Stimulated activated CD8-positive, alpha-beta memory T cell treated with anti-CD3 and anti-CD28 coated beads, Interleukin-4, amount 100 ng/mL, for 1 hour (primary cell): ENCODE measurements at places on chromosomes 5 and 9.

DNA sequence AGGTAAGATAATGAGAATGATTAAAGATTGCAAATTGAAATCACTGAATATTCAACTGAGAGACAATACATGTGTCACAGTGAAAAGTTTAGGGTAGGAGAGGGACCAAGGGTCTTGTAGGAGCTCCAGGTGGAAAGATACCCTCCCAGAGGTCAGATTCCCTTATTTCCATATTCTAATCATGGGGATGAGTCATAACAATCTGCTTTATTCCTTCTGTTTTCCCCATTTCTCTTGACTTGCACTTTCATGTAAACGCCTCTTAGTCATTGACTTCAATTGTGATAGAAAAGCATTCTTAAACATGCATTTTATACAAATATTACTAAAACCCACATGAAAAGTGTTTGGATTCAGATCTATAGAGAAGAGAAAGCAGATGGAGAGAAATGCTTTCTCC lies 81.3 kb upstream of the CTSL start:
- DNase-seq: no peak

- DNase-seq: no peak
Observed at GRCh38 chr9:131525643-131526565, 5.2 kb downstream of the UCK1 start.

DNA sequence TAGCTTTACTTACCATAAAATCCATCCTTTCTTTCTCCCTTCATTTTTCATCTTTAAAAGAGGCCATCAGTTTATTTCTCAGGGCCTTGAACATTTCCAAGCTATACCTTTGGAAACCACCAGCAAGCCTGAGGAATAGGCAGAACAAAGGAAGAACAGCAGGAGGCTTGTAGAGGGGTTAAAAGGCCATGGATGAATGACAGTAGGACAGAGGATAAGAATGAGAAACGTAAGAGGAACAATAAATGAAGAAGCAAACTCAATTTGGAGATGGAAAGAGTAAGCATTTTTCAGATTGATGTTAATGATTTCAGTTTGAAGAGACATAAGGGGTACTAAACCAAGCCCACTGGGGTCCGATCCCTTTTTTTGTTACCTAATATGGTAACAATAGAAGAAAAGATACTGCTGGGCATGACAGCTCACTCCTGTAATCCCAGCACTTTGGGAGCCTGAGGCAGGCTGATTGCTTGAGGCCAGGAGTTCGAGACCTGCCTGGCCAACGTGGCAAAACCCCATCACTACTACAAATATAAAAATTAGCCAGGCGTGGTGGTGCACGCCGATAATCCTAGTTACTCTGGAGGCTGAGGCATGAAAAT lies 106.6 kb upstream of the NMUR2 start:
- no peak for DNase-seq

DNA sequence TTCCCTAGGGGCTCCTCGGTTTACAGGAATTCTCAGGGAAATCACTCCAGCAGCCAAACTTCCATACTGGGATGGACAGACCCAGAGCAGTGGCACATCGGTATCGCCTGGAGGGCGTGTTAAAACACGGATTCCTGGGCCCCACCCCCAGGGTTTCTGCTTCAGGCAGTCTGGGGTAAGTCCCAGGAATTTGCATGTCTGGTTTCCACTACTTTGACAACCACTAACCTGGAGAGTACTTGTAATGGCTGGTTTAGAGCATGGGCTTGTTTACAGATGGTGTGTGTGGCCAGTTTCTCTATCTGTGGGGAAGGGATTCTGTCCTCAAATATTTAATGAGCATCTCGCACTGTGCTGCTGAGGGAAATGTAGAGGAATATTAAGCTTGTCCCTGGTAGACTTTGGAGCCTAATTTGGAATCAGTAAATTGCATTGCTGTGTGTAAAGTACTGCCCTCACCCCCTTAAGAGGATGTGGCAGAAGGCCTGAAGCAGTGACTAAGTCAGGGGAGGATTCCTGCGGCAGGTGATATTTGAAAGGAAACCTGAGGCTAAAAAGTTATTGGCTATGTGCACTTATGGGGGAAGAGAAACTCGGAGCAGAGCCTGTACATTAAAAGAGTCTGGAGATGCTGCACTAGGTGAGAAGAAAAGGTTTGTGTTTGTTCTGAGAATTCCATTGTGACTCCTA lies 18.6 kb upstream of the TJP2 start:
- DNase-seq: no peak

DNA sequence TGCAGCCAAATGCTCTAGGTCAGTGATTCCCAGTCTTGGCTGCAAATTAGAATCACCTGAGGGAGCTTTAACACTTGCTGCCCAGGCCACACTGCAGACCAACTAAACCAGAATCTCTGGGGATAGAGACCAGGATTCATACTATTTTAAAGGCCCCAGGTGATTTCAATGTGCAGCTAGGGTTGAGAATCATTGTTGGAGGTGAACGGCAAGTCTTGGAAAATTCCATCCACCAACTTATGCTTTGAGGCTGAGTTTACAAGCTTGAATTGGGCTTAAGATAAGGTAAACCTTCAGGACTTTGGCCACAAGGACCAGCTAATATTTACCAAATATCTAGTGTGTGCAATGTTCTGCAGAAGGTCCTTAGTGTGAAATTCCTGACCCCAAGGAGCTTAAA lies 27.5 kb downstream of the SLIT3 start:
- DNase-seq: no peak

DNA sequence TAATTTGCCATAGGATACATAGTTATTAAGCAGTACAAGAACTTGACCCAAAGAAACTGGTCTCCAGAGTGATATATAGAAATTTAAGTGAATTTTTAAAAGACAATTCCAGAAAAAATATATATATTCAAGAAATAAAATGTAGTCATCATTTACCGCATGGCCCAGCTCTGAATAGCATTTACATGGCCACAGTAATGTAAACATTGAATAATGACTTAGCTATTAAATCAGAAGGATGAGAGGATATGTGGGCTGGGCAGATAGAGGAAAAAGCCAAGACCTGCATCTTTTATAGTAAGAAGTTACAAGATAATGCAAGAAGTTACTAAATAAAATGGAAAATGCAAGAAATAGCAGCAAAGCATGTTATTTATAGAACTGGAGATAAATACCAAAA lies 405.2 kb upstream of the WWC1 start:
- DNase-seq: no peak

GRCh38 chr5:1445313-1445688 lies at the start of gene SLC6A3:
Gene SLC6A3, minus strand, starts transcription at chr5:1445440. Its CDS starts 2,243 bp downstream, at chr5:1443197.
- no peak for DNase-seq

DNA sequence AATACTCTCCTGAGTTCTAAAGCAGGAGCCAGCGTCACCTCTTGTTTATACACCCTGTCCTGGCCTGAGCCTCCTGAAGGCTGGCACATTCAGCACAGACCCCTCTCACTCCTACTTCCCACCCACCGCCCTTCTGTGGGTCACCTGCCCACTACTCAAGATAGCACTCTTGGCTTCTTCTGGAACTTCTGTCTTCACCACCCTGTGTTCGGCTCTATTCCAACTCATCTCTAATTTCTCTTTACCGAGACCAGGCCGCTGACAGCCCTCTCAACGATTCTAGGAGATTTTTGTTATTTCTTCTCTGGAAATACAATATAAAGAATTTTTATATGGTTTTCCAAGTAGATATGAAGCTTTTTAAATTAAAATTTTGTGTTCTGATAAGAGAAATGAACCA lies 57.4 kb downstream of the IRF1 start:
- no peak for DNase-seq

- no peak for DNase-seq
Observed at GRCh38 chr5:141431286-141431685, 979 bp downstream of the PCDHGA12 start.

DNA sequence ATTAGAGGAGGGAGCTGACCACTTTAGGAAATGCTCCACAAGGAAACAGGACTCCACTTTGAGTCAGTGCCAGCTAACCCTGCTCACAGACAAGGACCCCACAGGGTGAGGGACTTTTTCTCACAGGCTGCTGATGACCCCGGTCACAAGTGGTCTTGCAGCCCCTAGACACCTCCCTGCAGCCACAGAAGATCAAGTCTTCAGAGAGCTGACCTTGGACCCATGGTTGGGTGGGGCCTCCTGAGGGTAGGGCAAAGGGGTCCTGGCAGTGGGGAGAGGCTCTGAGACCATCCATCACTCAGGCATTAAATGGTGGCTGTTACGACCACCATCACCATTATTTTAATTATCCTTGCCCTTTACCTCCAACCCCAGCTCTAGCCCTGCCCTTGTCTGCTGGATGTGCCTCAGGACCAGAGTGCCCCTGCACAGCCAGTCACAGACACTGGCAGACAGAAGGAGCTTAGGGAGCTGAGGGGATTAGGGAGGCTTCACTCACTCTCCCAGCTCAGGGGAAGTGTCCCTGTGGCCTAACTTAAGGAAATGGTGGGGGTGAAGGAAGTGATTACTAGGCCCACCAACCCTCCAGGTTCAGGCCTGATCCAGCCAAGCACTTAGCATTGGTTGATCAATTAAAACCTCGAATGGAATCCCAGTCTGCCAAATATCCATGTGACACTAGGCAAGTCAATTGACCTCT lies 1.6 kb downstream of the ACSL6 start:
- DNase-seq: no peak

- no peak for DNase-seq
Observed at GRCh38 chr9:75069171-75069570, 18.8 kb downstream of the NMRK1 start.

- DNase-seq: no peak
Observed at GRCh38 chr9:89885156-89885555, 280.3 kb downstream of the GADD45G start.

DNA sequence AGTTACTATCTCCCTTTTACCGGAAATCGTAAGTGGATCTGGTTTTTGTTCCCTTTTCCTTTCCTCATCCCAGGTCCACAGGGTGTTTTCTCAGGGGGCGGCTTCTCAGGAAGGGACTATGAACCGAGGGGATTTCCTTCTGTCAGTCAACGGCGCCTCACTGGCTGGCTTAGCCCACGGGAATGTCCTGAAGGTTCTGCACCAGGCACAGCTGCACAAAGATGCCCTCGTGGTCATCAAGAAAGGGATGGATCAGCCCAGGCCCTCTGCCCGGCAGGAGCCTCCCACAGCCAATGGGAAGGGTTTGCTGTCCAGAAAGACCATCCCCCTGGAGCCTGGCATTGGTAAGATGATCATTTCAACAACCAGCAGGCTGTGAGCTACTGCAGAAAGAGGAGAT lies 75.8 kb downstream of the GOLPH3 start:
- DNase-seq: no peak

GRCh38 chr9:89701221-89701798 lies 96.5 kb downstream of the GADD45G start:
- DNase-seq: no peak

DNA sequence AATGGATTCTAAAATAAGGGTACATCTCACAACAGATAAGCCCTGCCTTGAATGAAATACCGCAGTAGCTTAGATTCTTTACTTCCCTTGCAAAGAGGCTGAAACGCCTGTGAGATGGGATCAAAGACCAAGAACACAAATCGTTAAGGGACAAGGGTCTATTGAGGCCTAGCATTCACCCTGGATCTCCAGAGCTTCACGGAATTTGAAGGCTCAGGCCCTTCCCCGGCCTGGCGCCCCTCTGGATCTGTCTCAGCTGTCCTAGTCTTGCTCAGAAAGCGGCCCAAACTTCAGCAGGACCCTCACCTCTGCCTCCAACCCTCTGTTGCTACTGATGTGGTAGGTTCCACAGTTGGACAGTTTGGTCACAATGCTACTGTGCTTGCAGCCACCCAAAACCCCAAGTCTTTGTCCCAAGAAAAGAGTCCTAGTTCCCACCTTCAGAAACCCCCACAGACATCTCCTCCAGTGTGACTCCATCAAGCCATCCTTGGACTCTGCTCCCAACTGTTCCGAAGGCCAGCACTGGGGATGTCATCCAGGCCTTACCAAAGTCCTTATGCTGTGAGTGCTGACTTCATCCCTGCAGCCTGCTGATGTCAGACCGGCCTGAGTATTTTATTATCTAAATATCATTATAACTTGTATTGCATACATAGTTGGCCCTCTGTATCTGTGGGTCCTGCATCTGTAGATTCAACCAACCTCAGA lies 9.4 kb downstream of the CORO2A start:
- DNase-seq: no peak

DNA sequence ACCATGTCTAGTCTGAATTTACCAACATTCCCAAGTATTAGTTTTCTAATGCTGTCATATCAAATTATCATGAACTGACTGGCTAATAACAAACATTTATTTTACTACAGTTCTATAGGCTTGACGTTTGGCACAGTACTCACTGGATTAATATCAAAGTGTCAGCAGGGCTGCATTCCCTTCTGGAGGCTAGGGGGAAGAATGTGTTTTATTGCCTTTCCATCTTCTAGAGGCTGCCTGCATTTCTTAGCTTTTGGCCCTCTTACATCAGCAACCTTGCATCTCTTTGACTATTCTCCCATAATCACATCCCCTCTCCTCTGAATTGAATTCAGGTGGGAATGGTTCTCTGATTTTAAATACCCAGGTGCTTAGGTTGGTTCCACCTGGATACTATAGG lies 84.7 kb downstream of the EDIL3 start:
- no peak for DNase-seq

DNA sequence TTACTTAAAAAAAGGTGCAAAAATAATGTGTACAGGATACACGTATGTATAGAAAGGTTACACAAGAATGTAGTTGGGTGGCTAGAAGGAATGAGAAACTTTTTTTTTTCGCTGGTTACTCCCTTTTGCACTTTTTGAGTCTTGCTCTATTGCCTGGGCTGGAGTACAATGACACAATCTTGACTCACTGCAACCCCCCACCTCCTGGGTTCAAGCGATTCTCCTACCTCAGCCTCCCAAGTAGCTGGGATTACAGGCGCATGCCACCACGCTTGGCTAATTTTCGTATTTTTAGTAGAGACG lies 15.8 kb downstream of the FBXW11 start:
- DNase-seq: no peak

DNA sequence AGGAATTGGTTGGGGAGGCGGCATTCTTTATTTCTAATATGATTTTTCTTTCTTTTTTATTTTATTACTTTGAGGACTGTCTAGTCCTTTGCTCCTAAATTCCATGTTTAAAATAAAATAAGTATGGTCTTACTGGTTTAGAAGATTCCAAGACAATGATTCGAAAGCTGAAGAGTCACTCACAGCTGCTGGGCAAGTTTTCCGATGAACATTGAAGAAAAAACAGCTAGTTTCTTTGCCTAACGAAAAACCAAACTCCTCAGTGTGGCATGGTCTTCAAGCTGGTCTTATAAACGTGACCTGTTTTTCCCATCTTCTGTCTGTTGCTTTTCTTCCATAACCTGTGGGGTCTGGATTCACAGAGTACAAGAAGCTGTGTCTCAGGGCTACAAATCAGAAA lies 25.1 kb downstream of the ZNF474 start:
- DNase-seq: no peak

DNA sequence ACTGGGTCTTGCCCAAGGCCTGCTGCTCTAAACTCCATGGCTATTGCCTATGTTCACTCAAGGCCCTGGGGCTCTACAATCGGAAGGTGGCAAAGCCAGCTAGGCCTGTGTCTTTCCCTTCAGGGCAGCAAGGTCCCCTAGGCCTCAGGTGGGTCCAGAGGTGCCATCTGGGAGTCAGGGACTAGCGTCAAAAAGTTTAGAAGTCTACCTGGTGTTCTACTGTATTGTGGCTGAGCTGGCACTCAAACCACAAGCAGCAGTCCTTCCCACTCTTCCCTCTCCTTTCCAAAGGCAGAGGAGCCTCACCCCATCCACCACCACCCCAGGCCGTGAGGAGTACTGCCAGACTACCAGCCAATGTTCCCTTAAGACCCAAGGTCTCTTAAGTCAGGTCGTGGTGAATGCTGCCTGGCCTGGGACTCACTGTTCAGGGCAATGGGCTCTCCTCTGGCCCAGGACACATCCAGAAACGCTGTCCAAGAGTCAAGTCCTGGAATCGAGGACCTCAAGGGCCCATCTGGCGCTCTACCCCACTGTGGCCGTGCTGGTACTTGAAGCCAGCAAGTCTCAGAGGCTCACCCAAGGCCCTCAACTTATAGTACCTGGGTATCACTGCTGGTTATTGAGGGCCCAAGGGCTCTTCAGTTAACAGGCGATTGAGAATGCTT lies 13.0 kb upstream of the SARDH start:
- DNase-seq: no peak
